ENCODE measurements at places on chromosomes 5 and 9.

GRCh38 chr5:142280066-142281007 is 44.5 kb downstream of the SPRY4 start:
- peak; percentile 55 for DNase-seq

DNA sequence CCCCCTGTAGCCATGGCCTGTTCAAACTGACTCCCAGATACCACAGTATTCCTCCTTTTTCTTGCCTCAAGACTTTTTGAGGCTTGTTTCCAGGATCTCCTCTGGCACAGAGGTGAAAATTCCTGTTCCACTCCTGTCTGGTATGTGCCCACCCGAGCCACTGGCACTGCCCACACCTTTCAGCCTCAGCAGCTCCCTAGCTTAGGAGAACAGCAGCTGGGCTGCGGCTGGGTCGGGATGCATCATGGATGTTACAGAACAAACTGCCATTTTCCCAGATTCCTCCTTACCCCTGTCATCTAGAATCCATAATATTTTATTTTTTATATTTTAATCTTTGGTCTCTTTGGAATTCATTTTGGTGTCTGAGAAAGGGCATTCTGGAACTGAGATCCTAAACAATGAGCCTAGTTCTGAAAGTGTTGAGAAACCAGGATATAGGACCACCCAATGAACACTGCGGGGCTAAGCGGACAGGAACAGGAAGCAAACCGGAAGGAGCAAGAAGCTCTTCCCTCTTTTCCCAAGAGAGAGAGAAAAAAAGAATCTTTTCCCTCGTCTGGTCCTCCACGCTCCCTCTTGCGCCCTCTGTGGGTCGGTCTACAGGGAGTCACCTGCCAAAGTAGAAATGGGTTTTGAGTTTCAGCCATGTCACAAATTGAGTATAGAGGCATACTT is 12.5 kb downstream of the OR2S2 start:
- DNase-seq, result peak; percentile 89

DNA sequence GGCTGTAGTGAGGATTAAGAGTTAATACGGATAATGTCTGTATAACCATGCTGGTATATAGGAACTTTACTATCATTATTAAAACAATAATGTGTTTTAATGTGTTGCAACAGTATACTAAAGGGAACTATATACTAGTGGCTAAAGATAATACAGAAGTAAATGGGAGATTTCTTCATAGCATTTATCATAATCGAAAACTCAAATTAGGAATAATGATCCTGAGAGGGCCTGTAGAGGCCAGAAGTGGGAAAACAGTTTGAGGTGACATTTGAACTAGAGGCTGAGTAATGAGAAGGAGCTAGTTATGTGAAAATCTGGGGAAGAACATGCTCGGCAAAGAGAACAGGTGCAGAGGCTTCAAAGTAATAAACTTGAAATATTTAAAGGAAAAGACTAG is 2.9 kb downstream of the TCERG1 start:
- no peak for DNase-seq

GRCh38 chr5:55600086-55600485 is 65.3 kb upstream of the PLPP1 start:
- no peak for DNase-seq

GRCh38 chr9:37995961-37996818 is 72.8 kb downstream of the SHB start:
- no peak for DNase-seq

DNA sequence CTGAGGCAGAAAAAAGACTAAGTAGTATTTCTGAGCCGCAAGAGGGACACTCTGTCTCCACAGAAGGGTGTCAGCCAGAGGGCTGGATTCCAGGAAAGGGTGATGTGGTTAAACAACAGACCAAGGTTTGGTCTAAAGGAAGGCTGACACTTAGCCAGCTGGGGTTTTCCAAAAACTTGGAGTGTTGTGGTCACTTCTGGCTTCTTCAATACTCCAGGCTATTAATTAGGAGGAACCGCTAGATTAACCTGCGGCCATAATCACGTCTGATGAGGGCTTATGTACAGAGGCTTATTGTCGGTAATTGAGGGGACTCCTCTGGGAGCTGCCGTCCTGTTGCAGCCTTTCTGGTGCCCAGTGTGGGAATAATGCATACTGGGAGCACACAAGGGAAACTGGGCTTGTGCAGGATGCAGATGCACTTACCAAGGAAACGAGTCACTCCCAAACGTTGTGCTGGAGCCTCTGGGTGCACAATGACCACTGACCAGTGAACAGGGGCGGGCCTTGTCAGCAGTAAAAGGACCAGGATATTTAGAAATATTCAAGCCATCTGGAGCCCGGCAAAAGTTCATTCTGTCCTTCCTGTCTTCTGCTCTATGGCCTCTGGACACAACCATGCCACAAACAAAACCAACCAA is 70.2 kb upstream of the TUT7 start:
- no peak for DNase-seq

- DNase-seq, result peak; percentile 25
These were observed 1.9 kb downstream of the ROR2 start for GRCh38 chr9:91948101-91948596.

DNA sequence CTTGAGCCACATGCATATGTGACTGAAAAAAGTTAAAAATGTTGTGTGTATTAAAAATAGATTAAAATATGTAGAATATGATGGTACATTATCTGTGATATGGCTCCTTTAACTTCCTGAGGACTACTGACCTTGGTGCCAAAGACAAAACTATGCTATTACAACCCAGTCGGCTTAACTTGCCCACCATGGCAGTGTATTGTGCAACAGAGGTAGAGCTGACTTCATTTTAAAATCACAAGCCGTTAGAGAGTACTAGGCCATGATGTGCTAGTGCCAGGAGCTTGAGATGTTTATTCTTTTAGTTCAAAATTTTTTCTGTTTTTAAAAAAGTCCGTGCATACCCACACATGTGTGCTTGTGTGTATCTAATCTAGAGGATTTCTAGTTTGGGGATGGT is 46.3 kb downstream of the NAA35 start:
- no peak for DNase-seq

- DNase-seq, result no peak
These were observed 40.4 kb downstream of the LMBRD2 start for GRCh38 chr5:36111238-36111637.

- DNase-seq, result no peak
These were observed 107.2 kb upstream of the SHB start for GRCh38 chr9:38176251-38176650.

- no peak for DNase-seq
These were observed 383.5 kb downstream of the ARHGEF28 start for GRCh38 chr5:74009502-74009901.

DNA sequence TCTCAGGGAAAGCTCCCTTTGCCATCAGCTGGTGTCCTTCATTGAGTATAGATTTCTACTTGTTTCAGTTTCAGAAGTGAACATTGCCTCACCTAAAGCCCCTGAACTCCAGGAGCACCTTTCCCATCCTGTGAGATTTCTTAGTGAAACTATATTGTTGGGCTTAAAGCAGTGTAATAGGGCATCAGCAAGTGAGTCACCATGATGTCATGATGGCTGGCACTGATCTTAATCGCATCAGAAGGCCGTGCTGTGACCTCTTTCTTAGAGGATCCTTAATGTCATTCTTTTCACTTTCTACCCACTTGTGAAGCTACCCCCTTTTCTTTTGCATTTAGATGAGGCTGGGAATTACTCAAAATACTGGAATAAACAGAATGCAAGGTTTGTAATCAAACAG is 401.3 kb downstream of the MTRR start:
- DNase-seq, result no peak

DNA sequence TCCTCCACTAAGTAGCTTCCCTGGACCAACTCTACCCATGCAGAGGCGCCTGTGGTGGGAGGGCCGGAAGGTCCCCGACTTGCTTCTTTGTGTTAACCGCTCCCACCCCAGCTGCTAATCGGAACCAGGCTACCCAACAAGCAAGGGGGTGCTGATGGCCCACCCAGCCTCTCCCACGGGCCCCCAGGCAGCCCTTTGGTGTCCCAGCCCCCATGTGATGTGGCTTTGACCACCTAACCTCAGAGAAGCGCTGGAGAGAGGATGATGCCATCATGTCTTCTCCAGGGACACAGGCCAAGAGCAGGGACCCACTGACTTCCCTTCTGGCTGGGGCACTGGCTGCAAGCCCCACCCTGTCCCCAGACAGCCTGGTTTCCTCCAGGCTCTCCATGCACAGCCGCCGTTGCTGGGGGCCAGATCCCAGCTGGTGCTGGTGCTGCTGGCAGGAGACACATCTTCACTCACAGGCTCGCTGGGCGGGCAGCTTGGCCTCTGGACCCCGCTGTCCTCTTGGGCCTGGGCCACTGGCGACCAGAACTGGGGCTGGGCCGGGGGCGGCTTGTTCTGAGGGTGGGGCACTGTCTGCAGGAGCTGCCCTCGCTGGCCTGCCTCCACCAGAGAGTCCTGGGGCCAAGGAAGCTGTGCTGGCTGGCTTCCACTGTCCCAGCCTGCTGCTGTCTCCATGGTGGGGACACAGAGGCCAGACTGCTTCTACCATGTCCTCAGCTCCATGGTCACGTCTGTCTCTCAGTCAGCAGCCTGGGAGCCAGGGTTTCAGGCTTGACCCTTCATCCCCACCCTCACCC is 27.8 kb downstream of the LAMC3 start:
- no peak for DNase-seq

DNA sequence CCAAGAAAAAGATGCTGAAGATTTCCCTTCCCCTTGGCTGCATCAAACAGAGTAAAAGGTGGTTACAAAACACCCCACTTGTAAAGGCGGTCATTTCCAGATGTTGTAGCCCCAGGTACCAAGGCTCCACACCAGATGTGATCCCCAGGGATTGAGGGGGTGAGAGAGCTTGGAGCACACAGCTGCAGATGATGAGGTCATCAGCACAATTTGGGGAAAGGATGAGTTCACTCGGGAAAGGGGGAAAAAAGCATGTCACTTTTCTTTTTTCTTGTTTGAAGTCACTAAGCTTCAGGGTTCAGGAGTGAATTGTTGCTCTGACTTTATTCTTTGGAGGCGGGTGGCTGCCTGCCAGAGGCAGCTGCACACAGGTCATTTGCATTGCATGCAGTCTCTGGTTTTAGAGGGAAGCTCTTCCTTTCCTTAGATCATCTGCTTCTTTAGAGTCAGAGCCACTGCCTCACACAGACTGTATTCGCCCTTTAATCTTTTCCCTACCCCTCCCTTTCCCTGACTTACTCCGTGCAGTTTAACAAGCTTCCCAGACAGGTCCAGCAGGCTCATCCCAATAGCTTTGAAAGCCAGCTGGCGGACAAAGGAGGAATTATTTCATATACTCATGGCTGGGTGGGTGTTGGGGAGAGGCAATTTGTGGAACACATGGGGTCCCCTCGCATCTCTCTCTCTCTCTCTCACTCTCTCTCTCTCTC is 409.3 kb upstream of the SLC24A2 start:
- DNase-seq, result no peak

- peak; percentile 63 for DNase-seq
These were observed 195.8 kb downstream of the ERCC6L2 start for GRCh38 chr9:96071076-96071814.
